ENCODE measurements at places on chromosomes 11 and 22. TPM values are rescaled to one million over a fixed set of nuclear protein-coding genes. Genes with fewer than 3 reads are reported as not detected.

BDNF gene
- 0.18 TPM for total RNA-seq

APOA1 gene
- 7.0 TPM for total RNA-seq

PIK3IP1 gene
- 58.5 TPM for total RNA-seq

DNA sequence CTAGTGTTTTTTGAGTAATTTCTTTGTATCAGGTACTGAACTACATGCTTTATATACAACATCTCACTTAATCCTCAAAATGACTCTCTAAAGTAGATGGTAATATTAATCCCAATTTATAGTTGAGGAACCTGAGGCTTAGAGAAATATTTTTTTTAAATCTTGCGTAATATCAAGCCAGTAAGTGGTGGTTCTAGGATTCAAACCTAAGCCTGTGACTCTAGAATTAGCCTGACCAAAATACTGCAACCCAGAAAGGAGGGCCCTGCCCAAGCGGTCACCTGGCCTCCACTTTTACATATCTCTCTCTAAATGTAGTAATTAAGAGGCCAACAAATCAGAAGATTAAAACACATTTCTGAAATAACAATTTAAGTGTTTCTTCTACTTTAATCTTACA lies 28.6 kb downstream of the SLC36A4 start:
- DNase-seq = no peak

GRCh38 chr22:22047266-22047665 lies 64.7 kb upstream of the TOP3B start:
- no peak for DNase-seq

GRCh38 chr11:95487938-95488337 lies 256.9 kb upstream of the SESN3 start:
- no peak for DNase-seq

- no peak for DNase-seq
Observed at GRCh38 chr11:64396079-64396591, 37.2 kb downstream of the RPS6KA4 start.

- no peak for DNase-seq
Observed at GRCh38 chr11:35377262-35377661, 42.1 kb downstream of the SLC1A2 start.

PDE3B gene
- 7.8 TPM for total RNA-seq

LRRC32 gene
- total RNA-seq = 192 TPM

POU2AF1 gene
- total RNA-seq = 1.2 TPM

DNA sequence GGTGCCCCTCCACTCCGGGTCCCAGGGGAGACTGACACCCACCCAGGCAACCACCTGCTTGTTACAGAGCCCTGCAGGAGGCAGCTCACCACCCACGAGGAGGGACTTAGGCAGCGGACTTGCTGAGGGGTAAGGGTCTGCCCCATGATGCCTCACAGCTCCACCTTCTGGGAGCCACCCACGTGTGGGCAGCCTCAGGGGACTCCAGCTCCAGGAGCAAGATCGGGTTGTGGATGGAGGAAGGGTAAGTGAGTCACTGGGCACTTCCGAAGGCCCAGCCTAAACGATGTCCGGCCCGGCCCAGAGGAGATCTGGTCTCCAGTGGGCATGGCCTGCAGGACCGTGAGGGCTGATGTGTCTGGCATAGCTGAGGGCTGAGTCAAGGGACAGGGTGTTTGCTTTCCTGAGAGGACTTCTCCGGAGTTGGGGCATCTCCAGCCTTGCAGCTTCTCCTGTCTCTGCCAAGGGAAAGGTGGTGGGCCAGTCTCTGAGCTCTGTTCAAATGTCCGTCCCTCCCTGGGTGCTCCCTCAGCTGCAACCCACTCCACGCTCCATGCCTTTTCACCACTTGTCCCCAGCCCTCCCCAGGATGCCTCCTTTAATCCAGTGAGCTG lies 32.3 kb upstream of the P2RY2 start:
- DNase-seq = no peak

MMP13 gene
- total RNA-seq = not detected

MRGPRX3 gene
- not detected for total RNA-seq

DNA sequence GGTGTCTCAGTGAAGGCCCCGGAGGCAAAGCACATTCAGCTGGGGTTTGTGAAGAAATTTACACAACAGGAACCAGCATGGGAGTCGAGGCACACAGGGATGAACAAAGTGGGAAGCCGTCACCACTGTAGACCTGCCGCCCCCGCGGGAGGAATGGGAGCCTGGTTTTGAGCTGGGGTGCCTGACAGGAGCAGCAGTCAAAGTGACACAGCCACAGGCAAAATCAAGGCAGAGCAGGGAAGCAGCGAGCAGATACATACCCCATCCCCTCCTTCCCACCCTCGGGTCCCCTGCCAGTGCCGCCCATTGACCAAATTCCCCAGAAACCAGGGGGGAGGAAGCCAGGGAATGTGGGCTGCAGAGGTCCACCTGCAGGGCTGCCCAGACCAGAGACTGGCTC lies 20.8 kb downstream of the P2RX3 start:
- no peak for DNase-seq

SHANK2 gene
- total RNA-seq = 3.7 TPM

DNA sequence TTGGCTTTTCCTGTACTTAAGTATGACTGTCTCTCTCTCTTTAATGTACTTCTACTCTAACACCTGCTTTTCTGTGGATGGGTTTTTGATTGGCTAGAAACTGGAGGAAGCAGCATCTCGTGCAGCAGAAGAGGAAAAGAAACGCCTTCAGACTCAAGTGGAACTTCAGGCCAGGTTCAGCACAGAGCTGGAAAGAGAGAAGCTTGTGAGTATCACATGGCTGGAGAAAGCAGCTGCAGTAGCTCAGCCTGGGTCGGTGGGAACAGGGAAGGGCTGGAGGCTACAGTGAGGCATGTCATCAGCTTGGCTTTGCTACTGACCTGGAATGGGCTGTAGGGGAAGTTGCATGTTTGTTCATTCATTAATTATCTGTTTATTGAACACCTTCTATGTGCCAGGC lies 74.2 kb downstream of the SWAP70 start:
- no peak for DNase-seq

DNA sequence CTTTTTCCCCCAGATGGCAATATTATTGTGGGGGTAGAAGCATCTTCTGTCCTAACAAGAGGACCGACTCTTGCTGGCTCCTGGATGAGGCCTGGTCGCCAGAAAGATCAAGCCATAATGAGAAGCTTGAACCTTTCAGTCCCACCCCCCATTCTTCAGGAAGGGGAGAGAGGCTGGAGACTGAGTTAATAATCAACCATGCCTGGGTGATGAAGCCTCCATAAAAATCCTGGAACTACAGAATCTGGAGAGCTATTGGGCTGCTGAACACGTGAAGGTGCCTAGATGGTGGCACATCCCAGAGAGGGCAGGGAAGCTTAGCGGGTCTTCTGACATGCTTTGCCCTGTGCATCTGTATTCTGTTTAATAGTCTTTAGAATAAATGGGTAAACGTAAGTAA lies 16.3 kb downstream of the AP5B1 start:
- DNase-seq = no peak

DNA sequence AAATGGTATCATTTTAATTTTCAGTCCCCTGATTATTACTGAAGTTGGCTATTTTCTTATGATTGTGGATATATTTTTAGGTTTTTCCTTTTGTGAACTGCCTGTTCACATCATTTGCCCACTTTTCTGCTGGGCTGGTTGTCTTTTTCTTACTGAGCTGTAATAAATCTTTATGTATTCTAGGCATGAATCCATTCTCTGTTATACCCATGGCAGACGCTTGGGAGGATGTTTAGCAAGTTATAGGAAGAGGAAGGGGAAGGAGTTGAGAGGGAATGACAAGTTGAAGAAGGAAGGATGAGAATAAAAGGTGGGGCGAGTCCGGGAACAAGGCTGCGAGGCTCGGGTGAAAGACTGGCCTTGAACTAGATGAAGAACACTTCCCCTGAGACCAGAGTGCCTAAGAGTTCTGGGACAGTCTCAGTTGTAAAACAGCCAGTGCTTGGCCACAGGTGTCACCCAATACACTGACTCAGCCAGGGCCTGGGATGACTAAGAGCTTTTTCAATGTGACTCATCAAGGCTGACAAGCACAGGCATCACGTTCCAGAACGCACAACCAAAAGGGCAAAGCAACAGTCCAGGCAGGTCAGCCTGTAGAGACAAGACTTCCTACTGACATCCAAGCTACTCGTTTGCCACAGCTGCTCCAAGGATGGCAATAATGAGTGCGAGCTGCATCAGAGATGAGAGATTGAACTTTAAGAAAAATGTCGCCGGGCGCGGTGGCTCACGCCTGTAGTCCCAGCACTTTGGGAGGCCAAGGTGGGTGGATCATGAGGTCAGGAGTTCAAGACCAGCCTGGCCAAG lies 35.2 kb downstream of the LRFN4 start:
- no peak for DNase-seq

- DNase-seq = no peak
Observed at GRCh38 chr11:119607726-119608125, 121.3 kb downstream of the NECTIN1 start.

- DNase-seq = no peak
Observed at GRCh38 chr11:2444821-2445745, at the start of gene KCNQ1. TSS of gene KCNQ1 (plus strand) at chr11:2445008. CDS start at chr11:2445099, 91 bp downstream.

CCND1 gene
- total RNA-seq = 192 TPM

NXPE1 gene
- not detected for total RNA-seq

CHRDL2 gene
- 0.89 TPM for total RNA-seq

GRCh38 chr11:127470306-127470884 lies 469.8 kb upstream of the KIRREL3 start:
- no peak for DNase-seq

GRCh38 chr22:42969348-42969975 lies 45.5 kb downstream of the PACSIN2 start:
- no peak for DNase-seq

KCNQ1 gene
- 6.2 TPM for total RNA-seq

APOBEC3F gene
- 12.3 TPM for total RNA-seq

SEPTIN3 gene
- total RNA-seq = 35.5 TPM

FGF3 gene
- total RNA-seq = not detected

DNA sequence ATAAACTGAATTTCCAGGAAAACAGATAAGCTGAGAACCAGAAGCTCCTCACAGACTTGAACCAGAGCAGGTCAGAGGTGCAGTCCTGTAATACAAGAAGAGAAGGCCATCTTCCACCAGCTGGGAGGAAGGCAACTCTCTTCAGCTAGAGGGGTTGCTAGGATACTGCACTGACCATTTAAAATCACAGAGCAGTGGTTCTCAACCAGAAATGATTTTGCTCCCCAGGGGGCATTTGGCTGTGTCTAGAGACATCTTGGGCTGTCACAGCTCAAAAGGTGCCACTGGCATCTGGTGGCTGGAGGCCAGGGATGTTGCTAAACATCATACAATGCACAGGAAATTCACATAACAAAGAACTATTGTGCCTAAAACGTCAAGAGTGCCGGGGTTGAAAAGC lies 17.2 kb downstream of the OPCML start:
- DNase-seq = no peak

- DNase-seq = no peak
Observed at GRCh38 chr11:36328966-36329673, 33.0 kb downstream of the PRR5L start.

GRCh38 chr11:59629996-59630395 lies 14.4 kb upstream of the OSBP start:
- no peak for DNase-seq

ROM1 gene
- total RNA-seq = 15.2 TPM

MMP27 gene
- not detected for total RNA-seq

All from sciatic nerve (tissue), 2 donors.